ENCODE measurements at places on chromosomes 1 and 21. TPM values are rescaled to one million over a fixed set of nuclear protein-coding genes. Genes with fewer than 3 reads are reported as not detected.

The GPR52 gene
- total RNA-seq = 0.63 TPM

The RNF115 gene
- 12.5 TPM for total RNA-seq

The TEX38 gene
- not detected for total RNA-seq

The OR2C3 gene
- not detected for total RNA-seq

The GJA4 gene
- total RNA-seq = not detected

Data from bronchial smooth muscle cell (primary cell).